ENCODE measurements at places on chromosomes 16 and 17.
A peak's percentile ranks its signal among the peaks of the same experiment; 100 is the strongest.

- no peak for DNase-seq
Observed at GRCh38 chr17:30586818-30587595, 109.8 kb downstream of the GOSR1 start.

- DNase-seq, result no peak
Observed at GRCh38 chr16:4142268-4142667, 26.0 kb upstream of the ADCY9 start.

GRCh38 chr17:67111808-67112207, 67.5 kb downstream of the CACNG1 start:
- no peak for DNase-seq

GRCh38 chr17:876272-876671, 94.1 kb downstream of the MRM3 start:
- no peak for DNase-seq

DNA sequence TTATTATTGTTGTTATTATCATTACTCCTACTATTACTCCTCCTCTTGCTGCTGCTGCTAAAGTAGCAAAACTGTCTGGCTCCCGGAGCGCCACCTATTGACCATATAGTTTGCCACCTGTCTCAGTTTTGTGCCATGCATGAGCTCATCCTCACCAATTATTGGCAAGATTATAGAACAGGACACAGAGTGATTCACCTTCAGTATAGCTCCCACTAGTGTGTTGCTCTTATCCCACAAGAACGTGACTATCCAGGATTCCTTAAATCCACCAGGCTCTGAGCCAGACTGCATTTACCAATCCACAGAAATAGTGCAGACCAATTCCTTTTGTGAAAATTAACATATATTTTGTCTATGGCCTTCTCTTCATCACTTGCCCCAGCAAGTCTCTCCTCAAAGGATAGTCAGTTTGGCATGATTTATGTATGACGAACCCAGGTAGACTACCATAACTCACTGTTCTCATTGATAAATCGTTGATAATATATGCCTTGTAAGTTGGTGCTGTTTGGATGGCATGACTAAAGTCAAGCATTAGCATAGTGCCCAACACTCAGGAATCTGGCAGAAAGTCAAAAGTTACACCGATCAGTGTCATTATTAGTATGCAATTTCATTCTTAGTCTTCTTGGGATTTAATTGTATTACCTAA, 405.5 kb upstream of the HSBP1 start:
- no peak for DNase-seq

- DNase-seq, result no peak
Observed at GRCh38 chr17:29874931-29875596, 55.0 kb downstream of the SSH2 start.

DNA sequence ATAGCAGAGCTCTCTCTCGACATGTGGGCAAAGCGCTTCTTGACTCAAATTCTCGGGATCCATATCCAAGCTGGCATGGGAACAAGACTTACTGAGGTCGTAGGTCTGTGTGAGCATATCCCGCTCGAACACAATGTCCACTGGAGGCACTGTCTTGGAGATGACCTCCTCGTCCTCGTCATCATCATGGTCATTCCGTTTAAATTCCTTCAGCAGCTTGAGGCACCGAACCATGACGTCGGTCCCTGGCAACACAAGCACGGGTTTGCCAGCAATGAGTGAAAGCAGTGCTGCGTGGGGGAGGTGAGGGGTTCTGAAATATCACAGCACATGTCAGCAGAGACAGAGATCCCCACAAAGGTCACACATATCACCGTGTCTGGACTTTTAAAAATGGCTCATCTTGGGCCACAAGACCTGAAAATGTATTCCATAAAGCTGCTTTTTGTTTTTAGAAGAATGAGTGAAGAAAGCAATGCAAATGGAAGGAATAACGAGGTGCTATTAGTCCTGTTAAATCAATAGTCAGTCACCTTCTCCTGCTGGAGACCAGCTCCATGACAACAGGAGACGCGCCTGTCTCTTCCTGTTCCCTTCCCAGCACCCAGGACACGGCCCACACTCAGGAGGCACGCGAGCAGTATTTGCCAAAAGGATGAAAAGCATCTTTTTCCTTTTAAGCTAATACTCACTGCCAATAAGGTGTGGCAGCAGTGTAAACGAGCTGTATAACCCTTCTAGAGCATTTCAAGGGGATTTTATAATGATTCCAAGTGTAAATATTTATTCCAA, 37.9 kb downstream of the GTF3C1 start:
- DNase-seq, result no peak

DNA sequence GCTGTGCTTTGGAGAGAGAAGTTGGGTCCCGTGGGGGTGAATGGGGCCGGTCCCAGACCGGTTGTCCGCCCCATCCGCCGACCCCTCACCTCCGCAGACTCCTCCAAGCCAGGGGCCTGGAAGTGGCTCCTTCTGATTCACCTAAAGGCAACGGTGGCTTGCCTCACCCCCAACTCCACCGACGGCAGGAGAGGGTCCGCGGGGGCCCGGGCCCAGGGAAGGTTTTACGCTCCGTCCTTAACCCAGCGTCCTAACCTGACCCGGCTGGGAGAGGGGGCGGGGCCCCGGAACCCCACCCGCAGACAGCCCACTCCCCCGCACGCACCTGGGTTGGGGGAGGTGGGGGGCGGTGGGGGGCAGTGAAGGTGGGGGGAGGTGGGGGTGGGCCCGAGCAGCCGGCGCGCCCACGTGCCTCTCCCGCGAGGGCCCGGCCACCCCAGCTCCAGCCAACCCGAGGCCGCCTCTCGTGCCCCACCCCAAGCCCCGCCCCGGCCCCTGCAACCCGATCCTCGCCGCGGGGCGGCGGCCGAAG, 12.7 kb upstream of the CD300A start:
- no peak for DNase-seq

DNA sequence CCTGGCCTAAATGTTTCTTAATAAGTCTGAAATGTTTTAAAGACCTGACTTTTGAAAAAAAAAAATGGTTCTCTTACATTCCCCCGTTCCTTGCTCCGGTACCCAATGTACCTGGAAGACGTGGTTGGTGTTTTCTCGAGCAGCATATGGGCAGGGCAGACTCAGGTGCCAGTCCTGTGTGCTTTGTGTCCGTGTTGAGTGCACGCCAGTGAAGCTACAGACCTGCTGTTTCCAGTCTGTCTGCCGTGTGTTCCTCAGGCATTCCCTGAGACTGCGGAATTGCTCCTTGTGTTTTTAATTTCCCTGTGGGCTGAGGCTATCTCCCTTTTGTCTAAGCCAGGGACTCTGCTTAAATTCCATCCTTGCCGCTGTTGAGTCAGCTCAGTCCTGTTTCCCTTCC, 11.7 kb upstream of the IL17C start:
- no peak for DNase-seq

DNA sequence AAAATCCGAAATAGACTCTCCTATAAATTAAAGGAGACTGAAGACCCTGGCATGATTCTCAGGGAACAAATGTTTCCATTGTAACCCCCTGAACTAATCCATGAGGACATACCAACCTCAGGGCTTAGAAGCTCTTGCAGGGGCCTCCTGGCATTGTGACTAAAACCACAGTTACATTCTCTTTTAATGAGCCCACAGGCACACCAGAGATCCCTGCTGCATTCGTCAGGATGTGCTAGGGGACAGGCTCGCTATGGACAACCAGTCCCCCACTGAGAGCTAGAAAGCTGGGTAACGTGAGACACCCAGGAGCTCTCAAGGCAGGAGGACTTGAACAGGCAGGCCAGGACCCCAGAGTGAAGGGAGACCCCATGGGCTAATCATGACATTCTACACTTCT, 140.6 kb upstream of the TNRC6C start:
- DNase-seq, result no peak

GRCh38 chr17:21297597-21297996, 13.1 kb downstream of the MAP2K3 start:
- no peak for DNase-seq

GRCh38 chr17:43384476-43384862, 14.3 kb upstream of the ARL4D start:
- DNase-seq, result no peak

- peak; percentile 65 for DNase-seq
Observed at GRCh38 chr17:50681263-50682200, 26.2 kb downstream of the ANKRD40 start.

- DNase-seq, result no peak
Observed at GRCh38 chr17:10224582-10225195, 26.3 kb upstream of the GAS7 start.

DNA sequence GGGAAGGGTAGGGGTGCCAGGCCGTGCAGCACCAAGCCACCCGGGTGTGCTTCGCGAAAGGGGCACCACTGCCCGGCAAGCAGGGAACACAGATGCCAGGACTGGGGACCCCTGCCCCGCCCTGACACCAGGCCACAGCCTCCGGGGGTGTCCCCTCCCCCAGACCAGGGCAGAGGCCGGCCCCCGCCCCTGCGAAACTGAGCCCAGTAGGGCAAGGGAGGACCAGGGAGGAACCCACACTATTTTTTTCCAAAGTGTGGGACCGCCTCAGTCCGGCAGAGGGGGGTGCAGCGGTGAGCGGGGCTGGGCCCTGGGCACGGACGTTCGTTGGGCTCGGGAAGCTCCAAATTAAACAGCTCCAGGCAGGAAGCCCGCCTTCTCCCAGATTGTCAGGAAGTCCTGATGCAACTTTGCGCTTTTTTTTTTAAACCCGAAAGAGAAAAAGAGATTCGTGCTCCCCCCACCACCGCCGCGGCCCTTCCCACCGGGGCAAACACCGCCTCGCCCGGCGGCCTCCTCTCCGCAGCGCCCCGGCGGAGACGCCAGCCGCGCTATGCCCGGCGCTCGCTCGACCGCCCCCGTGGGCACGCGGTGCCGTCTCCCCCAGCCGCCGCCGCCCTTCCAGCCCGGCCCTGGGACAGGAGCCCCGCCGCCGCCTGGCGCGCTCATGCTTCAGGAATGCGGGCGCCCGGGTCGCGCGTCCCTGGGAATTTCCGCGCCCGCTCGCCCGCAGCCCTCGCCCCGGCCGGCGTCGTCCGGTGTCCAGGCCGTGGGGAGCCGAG, 755 bp downstream of the PIEZO1 start:
- no peak for DNase-seq

DNA sequence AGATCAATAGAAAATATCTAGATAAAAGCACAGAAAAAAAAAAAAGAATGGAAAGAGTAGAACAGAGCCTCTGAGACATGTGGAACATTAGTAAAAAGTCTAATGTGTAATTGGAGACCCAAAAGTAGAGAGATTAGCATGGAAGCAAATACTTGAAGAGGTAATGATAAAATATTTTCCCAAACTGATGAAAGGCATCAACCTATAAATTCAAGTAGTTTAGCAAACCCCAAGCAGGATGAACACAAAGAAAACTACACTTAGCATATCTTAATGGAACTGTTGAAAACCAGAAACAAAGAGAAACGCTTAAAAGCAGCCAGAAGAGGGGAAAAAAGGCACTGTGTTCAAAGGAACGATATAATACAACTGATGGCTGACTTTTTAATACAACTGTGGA, 16.4 kb downstream of the NF1 start:
- no peak for DNase-seq

DNA sequence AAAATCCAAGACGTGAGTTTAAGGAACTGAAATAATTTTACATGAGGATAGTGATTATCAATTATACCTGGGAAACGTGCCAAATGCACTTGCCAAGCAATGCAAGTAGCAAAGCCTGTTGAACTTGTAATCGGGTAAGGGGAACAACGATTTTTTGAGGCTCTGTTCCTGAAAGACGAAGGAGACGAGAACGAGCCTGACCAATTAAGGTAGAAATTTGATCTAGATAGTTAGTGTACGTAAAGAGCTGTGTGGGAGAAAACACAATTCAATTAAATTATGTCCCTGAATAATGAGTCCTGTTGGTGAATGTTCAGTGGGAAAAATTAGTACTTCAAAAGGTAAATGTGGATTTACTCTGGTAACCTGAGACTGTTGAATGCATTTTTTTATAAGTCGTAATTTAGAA, 17.7 kb upstream of the KCTD5 start:
- DNase-seq, result no peak

DNA sequence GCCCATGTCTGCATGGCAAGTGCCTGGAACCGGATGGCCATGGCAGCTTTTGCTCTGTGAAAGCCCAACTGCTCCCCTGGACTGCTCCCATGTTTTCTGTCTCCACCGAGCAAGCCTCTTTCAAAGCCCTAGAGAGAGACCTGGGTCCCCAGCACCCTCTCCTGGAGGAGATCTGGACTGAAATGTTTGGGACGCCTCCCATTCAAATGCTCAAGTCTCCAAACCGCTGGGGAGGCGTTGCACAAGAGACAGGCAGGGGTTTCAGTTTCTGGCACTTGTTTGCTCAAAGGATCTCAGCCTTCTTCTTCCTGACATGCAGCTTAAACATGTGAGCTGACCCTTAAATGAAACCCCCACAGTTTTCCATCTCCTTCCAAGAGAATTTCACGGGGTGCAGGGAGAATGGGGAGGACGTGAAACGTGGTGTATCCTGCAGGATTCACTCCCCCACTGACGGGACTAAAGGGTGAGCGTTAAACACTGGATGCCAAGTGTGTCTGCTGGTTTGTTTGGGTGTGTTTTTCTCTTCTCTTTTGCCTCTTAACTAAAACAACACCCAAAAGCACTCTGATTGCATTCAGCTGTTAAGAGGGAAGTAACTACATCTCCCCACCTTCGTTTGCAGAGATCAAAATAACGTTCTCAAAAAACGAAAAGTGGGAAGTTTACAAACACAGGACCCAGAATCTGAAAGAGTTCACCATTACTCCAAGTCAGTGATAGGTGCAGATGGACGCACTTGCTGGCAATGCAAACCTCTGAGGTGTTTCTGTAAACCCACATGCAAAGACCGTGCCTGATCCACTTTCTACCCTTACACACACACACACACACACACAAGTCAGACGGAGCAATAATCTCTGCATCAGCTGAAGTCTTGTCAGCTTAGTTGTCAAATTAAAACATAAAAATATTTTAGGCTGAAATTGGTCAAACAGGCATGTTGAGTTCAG, 256.9 kb downstream of the C16orf95 start:
- DNase-seq, result no peak

GRCh38 chr16:65845466-65846209, 520.9 kb upstream of the CDH5 start:
- no peak for DNase-seq

Data from HS-5 (cell line).